GM23248 (cell line): ENCODE measurements at places on chromosomes 3 and 15. TPM values are rescaled to one million over a fixed set of nuclear protein-coding genes. Genes with fewer than 3 reads are reported as not detected.

RBP2 gene
- not detected in 2 replicates for total RNA-seq

MELTF gene
- total RNA-seq: 0.86 and 0.89 TPM in 2 replicates

SAMMSON gene
- not detected in 2 replicates for total RNA-seq

KBTBD12 gene
- not detected in 2 replicates for total RNA-seq

DNA sequence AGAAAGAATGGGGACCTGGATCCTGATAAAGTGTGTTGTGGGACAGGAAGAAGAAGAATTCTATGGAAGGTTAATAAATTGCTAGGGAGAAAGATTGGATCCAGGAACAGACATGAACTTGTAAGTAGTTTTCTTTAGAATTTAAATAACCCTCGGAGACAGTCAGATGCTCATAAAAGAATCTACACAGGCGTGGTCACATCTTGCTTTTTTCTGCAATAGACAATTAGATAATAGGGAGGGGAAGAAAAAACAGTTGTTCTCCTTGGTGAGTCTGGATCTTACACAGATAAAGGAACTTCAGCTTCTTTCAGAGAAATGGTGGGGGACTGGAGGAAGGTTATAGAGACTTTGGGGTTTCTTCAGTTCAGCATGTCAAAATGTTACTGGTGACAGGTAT, 232.6 kb downstream of the ALCAM start:
- H3K27ac ChIP-seq: no peak overlapping the region; the same call in 1 of the 2 replicates
- H3K27me3 ChIP-seq: no peaks in the 10 kb centered on the region
- DNase-seq: no peak
- H3K4me3 ChIP-seq: no peak overlapping the region
- H3K4me1 ChIP-seq: peaks cover 29% of the 10 kb centered on the region

DNA sequence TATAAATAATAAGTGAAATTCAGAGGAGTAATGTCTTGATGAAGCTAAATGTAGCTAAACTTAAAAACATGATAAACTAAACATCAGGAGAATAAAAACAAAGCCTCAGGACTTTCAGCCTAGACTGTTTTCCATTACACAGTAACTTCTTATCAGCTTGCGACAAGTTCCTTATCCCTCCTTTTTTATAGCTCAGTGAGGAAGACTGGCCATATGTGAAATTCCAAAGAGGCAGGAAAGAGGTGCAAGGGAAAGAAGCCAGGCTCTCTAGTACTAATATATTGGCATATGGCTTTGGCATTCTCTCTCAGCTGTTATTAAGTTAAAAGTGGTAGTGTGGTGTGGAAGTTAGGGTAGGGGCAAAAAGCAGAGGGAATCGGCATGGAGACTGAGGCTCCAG, 4.4 kb downstream of the COX17 start:
- peaks cover 21% of the 10 kb centered on the region for H3K4me1 ChIP-seq
- peaks cover 12% of the 10 kb centered on the region; the same call in 1 of the 2 replicates for H3K36me3 ChIP-seq
- H3K27ac ChIP-seq: no peak overlapping the region
- DNase-seq: no peak
- no peaks in the 10 kb centered on the region for H3K27me3 ChIP-seq
- no peak overlapping the region for H3K4me3 ChIP-seq

- H3K27ac ChIP-seq: no peak overlapping the region
- no peaks in the 10 kb centered on the region for H3K4me1 ChIP-seq
- DNase-seq: no peak
- H3K27me3 ChIP-seq: no peaks in the 10 kb centered on the region
Measured at GRCh38 chr15:58562135-58562534, 130.3 kb downstream of the LIPC start.

GRCh38 chr3:120742849-120743365, 363 bp downstream of the GTF2E1 start:
- no peaks in the 10 kb centered on the region for H3K27me3 ChIP-seq
- DNase-seq: peak; percentile 67
- peak overlapping the region; percentile 91 for H3K27ac ChIP-seq
- peak overlapping the region; percentile 92 for H3K4me3 ChIP-seq
- no peaks in the 10 kb centered on the region for H3K36me3 ChIP-seq

GRCh38 chr15:58631319-58631718, 118.2 kb downstream of the ADAM10 start:
- no peak for DNase-seq
- no peak overlapping the region for H3K27ac ChIP-seq
- H3K4me1 ChIP-seq: peaks cover 16% of the 10 kb centered on the region
- no peak overlapping the region for H3K4me3 ChIP-seq
- H3K36me3 ChIP-seq: peaks cover 18% of the 10 kb centered on the region
